ENCODE measurements at places on chromosomes 2 and 18. TPM values are rescaled to one million over a fixed set of nuclear protein-coding genes. Genes with fewer than 3 reads are reported as not detected.

- ATAC-seq: no peak
Observed at GRCh38 chr2:189803431-189803830, 19.2 kb downstream of the PMS1 start.

GRCh38 chr2:33681364-33681757 is 82.3 kb upstream of the FAM98A start:
- no peak for ATAC-seq

- ATAC-seq: no peak
Observed at GRCh38 chr2:56130463-56131070, 53.2 kb upstream of the CCDC85A start.

GRCh38 chr2:74822771-74823566 is 11.0 kb upstream of the HK2 start:
- peak; percentile 42 for ATAC-seq

GRCh38 chr18:3458952-3459853 is 9.2 kb downstream of the TGIF1 start:
- no peak for ATAC-seq

Gene AKAIN1
- total RNA-seq: not detected

Gene EMILIN1
- total RNA-seq: 23.7 TPM

Gene TOGARAM2
- 0.05 TPM for total RNA-seq
